ENCODE measurements at places on chromosomes 13 and 19. TPM values are rescaled to one million over a fixed set of nuclear protein-coding genes. Genes with fewer than 3 reads are reported as not detected.

- no peak for DNase-seq
Observed at GRCh38 chr19:28239270-28239669, 973.7 kb downstream of the UQCRFS1 start.

- DNase-seq: no peak
Observed at GRCh38 chr13:100646030-100646673, 28.4 kb downstream of the TMTC4 start.

- no peak for DNase-seq
Observed at GRCh38 chr13:26380930-26381329, 127.0 kb downstream of the CDK8 start.

DNA sequence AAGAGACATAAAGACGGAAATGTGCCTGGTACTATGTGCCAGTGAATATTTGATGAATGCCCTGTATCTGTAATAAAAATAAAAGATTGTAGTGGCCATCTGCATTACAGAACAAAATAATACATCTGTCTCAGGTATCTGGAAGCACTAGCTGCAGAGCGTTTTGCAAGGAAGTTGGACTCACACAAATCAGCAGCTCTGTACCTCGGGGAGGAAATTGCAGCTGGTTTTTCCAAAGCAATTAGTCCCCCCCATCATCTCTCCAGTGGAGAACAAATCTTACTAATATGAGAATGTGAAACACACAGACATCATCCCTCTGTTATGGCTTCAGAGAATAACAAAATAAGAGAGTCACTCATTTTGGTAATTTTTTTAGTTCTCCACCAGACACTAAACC, 245.3 kb downstream of the ITGBL1 start:
- DNase-seq: no peak

- no peak for DNase-seq
Observed at GRCh38 chr13:110564472-110564985, 3.0 kb upstream of the RAB20 start.

FGF21 gene
- polyA plus RNA-seq: not detected

DNA sequence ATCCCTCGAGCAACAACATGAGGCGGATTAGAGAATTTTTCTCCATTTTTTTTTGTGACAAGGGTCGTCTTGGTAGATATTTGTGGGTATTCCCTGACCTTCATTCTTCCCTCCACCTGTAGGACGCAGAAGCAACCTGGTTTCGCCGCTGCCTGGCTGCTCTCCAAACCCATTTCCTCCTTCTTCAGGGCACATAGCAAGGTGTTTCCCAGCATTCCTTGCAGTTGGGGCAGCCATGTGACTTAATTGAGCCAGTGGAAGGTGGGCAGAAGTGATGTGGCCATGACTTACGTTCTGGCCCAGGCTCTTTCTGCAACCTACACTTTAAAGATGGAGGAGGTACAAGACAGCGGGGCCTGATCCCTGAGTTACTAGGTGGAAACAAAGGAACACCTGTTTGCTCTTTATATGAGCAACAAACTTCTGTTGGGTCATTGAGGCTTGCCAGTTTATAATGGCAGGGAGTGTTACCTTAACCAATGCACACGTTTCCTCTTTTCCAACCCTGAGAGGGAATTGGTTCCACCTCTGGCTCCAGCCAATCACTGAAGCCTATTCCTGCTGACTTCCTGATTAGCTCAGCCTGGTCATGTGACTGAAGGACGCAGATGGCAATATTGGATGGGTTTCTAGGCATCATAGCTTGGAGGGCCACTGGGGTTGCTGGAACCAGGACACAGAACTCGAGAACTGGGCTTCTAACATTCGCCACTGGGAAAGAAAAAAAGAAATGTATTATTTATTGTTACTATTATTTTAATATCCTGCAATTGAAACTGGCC, 30.8 kb upstream of the ZNRF4 start:
- no peak for DNase-seq

GRCh38 chr19:41753159-41753558, 2.2 kb upstream of the CEACAM6 start:
- no peak for DNase-seq

IGSF23 gene
- polyA plus RNA-seq: not detected

- DNase-seq: no peak
Observed at GRCh38 chr13:62799931-62800436, 1384.3 kb upstream of the PCDH20 start.

- no peak for DNase-seq
Observed at GRCh38 chr13:100035936-100036335, 53.0 kb upstream of the PCCA start.

ZNF560 gene
- 0.09 TPM for polyA plus RNA-seq

- DNase-seq: no peak
Observed at GRCh38 chr19:3608750-3609322, 2.2 kb upstream of the TBXA2R start.

GRCh38 chr13:30300596-30300995, 6.8 kb downstream of the KATNAL1 start:
- DNase-seq: no peak

GRCh38 chr13:99976575-99976974, 5.0 kb upstream of the ZIC5 start:
- no peak for DNase-seq
